BJ (cell line): ENCODE measurements at places on chromosomes 11 and 22. TPM values are rescaled to one million over a fixed set of nuclear protein-coding genes. Genes with fewer than 3 reads are reported as not detected.

The SLC22A8 gene
- polyA plus RNA-seq: not detected in 2 replicates

The GDPD4 gene
- polyA plus RNA-seq: not detected in 2 replicates

The KRTAP5-7 gene
- polyA plus RNA-seq: not detected in 2 replicates

The CD3E gene
- not detected in 2 replicates for polyA plus RNA-seq

The TEF gene
- polyA plus RNA-seq: 21.0 and 28.7 TPM in 2 replicates

The RAB38 gene
- 4.9 and 6.9 TPM in 2 replicates for polyA plus RNA-seq

The KIRREL3 gene
- 13.1 and 19.6 TPM in 2 replicates for polyA plus RNA-seq

The APOL3 gene
- polyA plus RNA-seq: 4.9 and 6.7 TPM in 2 replicates

The PATE4 gene
- polyA plus RNA-seq: not detected in 2 replicates

The PLAAT5 gene
- not detected in 2 replicates for polyA plus RNA-seq

The GRAMD1B gene
- 8.7 and 11.7 TPM in 2 replicates for polyA plus RNA-seq

The SAA4 gene
- polyA plus RNA-seq: not detected in 2 replicates

DNA sequence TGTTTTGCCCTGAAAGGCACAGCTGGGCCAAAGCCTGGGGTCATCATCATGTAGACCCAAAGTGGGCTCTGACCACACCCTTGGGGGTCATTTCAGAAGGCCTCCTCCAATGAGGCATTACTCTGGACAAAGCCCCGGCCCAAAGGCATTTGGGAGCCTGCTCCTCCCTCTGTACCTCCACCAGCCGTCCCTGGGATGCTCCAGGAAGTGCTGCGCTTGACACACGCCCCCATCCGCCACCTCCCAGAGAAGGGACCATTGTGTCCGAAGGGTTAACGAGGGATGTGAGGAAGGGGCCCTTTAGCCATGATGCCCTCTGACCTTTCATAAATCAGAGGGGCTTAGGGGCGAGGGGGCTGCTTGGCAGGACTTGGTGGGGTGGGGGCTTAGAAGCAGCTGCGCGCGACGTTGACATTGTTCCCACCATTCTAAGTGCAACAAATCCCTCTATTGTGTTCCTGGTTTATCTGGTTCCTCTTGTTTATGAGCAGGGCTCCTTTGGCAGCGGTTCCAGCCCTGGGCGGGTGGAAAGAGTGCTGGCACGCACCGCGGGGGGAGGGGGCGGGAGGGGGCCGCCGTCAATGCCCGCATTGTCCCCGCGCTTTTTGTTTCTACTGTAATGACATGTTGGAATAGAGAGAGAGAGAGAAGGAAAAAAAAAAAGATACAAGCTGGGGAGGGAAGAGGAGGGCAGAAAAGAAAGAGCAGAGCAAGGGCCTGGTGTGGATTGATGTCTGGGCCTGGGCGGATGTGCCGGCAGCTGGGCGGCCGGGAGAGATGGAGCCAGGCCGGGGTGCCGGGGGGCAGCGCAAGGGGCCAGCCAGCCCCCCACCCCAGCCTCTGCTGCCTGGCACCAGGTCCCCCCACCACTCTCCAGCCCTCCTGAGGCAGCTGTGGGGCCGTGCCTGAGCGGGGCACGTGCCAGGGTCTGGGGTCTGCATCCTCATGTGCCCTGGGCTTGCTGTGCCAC lies 32.1 kb upstream of the SOX10 start:
- no peak for DNase-seq

DNA sequence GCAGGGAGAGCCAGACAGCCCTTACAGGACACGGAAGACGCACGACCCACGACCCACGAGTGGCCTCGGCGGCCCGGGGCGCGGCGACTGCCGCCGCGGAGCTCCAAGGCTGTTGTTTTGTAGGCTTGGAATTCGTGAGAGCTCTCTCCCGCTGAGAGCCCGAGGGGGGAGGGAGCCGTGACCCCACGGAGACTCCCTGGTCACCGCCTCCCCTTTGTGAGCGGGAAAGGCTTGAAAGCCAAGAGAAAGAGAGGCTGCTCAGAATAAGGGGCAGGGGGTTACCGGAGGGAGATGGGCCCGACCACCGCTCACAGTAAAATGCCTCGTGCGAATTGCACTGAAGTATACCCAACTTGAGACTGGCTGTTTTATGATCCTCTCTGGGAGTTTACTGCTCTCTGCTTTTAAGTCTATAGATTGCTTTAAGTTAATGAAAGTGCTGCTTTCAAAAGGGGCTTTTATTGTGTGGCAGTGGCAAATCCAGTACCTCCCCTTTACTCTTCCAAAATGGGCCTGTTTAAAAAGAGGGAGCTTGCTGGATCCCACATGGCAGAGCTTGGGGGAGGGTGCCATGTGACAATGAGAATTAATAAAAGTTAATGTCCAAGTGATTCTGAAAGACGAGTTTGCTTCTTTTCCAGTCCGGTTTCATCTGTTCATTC lies 2.9 kb downstream of the PKNOX2 start:
- no peak for DNase-seq

DNA sequence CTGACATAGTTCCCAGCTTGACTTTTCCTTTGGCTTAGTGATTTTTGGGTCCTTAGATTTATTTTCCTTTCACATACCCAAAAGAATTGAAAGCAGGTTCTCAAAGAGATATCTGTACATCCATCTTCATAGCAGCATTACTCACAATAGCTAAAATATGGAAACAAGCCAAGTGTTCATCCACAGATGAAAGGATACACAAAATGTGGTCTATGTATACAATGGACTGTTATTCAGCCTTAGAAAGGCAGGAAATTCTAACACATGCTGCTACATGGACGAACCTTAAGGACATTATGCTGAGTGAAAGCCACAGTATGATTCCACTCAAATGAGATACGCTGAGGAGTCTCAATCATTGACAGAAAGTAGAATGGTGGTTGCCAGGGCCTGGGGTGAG lies 171.8 kb downstream of the IGLL1 start:
- no peak for DNase-seq

- DNase-seq: no peak
Measured at GRCh38 chr11:2996976-2997375, 4.8 kb upstream of the NAP1L4 start.

DNA sequence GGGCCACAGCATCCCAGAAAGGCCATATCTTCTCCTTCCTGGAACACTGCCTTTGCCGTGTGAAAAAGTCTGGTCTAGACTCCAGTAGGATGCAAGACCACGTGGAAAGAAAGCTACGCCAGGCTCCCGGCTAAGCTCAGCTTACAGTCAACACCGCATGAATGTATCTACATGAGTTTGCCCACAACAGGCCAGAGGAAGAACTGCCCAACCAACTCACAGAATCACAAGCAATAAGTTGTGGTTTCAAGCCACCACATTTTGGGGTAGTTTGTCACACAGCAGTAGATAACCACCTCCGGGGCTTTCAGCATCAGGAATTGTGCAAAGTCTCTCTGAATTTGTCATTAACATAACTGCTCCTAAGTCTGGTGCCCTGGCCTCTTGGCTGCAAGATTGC lies 27.3 kb downstream of the HSPA8 start:
- no peak for DNase-seq

DNA sequence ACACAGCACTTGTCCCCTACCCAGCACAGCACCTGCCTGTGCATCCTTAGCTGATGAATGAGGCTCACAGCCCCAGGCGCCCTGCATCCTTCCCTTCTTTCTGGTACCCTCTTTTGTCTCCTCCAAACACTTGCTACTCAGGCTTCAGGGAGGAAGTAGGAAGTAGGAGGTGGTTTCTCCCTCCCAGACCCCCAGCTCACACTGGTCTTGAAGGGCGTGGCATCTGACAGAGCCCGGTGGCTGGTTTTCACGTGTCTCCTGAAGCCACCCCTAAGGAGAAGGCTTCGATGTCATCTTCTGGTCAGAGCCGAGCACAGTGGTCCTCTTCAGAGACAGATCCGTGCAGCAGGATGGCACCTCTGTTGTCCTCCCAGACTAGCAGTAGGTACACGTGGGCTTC lies 109.8 kb downstream of the PTPRJ start:
- no peak for DNase-seq

GRCh38 chr11:102317099-102317767 lies at the start of gene BIRC3:
Gene BIRC3 (plus strand): TSS chr11:102317484. CDS start chr11:102324510, 7,026 bp downstream.
- DNase-seq: peak; percentile 70

DNA sequence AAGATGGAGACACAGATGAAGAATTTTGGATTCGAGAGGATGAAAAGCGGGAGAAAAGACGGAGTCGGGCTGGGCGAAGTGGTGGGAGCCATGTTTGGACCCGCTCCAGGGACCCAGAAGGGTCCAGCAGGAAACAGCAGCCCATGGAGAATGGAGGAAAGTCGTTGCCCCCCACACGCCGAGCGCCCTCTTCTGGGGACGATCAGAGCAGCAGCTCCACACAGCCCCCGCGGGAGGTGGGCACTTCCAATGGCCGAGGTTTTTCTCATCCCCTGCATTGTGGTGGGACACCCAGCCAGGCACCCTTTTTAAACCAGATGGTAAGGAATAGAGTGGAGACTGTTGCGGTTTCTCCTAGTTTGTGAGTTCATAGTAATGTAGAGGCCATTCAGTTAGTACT lies 22.8 kb upstream of the SLC25A18 start:
- DNase-seq: no peak

DNA sequence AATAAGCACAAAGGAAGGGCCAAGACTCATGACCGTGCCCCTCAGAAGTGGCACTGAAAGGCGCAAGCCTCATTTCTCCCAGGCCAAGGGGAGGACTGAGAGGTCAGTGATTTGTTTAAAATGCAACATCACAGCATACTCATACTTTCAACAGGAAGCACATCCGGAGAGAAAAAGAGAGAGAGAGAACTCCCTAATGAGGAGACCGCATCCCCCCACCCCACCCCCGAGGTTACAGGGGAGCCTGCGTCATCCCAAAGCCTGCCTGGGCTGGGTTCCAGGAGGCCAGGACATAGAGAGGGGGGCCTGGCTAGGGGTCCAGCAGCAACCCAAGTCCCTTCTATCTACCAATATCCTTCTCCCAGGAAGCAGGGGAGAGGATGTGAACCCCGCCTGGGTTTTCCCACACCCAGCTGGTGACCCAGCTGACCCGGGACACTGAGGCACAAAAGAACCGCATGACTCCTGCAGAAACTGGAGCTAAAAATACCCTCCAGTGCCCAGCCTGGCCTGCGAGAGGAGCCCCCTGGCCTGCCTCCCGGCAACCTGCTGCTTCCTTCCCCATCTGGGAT lies 3.8 kb downstream of the CSNK1E start:
- peak; percentile 59 for DNase-seq

GRCh38 chr11:72789493-72790131 lies 4.2 kb downstream of the STARD10 start:
- no peak for DNase-seq

GRCh38 chr11:75816561-75817239 lies 1.7 kb downstream of the UVRAG start:
- DNase-seq: no peak

DNA sequence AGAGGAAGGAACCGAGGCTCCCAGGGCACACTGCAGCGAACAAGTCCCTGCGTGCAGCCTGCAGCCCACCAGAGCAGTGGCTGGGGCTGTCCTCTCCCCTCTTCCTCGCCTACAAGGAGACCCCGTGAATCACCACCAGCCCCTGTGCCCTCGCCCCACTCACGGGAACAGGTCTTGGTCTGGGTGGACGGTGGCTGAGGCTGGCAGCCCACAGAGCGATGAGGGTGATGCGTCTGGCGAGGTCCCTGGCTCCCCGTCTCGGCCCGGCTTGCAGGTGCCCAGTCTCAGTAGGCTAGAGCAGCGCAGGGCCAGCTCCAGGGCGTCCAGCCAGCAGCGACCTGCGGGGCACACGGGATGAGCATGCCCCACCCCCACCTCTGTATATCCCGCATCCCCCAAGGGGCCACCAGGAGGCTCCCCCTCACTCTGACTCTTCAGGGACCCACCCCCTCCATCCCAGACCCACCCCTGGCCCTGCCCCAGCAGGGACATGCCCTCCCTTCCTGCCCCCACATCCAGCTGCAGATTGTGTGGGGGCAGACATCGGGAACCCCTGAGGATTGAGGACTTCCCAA lies 50.5 kb upstream of the CARS1 start:
- no peak for DNase-seq

DNA sequence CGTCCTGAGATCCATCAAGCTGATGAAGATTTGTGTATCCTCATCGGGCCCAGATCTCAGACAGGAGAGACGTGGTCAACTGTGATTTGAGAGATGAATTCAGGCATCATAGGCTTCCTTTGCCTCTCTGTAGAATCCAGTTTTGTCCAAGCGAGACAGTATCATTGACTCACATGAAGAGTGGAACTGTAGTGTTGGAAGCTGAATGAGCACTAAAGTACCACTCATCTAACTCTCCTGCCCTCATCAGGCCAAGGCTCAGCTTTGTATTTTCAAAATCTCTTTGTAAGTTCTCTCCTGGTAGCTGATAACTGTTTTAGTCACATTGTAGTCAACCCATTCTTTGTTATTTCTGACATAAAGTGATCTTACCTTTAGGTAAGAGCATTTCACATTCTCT lies 85.1 kb downstream of the KIRREL3 start:
- no peak for DNase-seq

GRCh38 chr11:32580967-32581366 lies 2.7 kb upstream of the EIF3M start:
- DNase-seq: no peak

- no peak for DNase-seq
Measured at GRCh38 chr11:72305077-72305476, 61.1 kb upstream of the PHOX2A start.

- no peak for DNase-seq
Measured at GRCh38 chr11:16356057-16356760, at the start of gene SOX6. Gene SOX6 (minus strand): TSS chr11:16356546. CDS start chr11:16341248, 15,298 bp downstream.

DNA sequence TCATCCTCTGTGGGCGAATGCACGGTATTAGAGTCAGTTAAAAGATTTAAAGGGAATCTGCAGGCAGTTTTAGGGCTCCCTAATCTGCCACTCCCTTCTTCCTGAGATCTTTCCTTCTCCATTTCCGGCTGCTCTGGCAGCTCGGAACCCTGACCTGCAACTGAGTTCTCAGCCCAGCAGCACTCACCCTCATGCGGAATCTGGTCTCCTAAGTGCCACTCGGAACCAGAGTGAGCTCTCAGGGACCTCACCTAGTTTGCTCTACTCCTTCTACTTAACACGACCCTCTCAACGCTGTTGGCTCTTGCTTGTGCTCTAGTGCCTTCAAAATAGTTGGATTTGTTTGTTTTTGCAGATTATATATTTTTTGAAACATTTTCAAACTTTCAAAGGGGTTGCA lies 19.3 kb upstream of the IL10RA start:
- no peak for DNase-seq

- DNase-seq: peak; percentile 22
Measured at GRCh38 chr11:60831501-60832079, 10.3 kb upstream of the CCDC86 start.

DNA sequence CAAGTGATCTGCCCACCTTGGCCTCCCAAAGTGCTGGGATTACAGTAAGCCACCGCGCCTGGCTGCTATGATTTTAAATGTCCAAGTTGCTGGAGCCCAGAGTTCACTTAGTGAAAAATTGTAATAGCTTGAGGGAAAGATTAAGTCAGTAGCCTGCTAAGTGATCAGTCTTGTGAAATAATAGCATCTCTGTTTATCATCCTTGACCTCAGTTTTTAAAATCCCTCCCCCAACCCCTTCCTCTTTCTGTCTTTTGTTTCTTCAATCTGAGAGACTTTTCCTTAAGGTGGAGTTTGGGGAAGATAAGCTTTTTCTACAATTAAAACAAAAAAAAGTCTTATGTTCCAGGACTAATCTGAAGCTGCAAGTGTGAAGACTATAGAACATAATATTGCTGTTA lies 6.4 kb downstream of the HIPK3 start:
- no peak for DNase-seq
